ENCODE measurements at places on chromosomes 4 and X. TPM values are rescaled to one million over a fixed set of nuclear protein-coding genes. Genes with fewer than 3 reads are reported as not detected.

The EPHA5 gene
- total RNA-seq, result 0.40 TPM

The PPP2R2C gene
- total RNA-seq, result 31.0 TPM

The CLDN24 gene
- total RNA-seq, result not detected

The CT83 gene
- total RNA-seq, result not detected

The SLC39A8 gene
- 11.4 TPM for total RNA-seq

The MCTS1 gene
- 98.0 TPM for total RNA-seq

The VCX gene
- total RNA-seq, result not detected

The NPY2R gene
- total RNA-seq, result not detected

The NLGN3 gene
- 0.97 TPM for total RNA-seq

The PAGE2 gene
- not detected for total RNA-seq

The NSG1 gene
- total RNA-seq, result 8.1 TPM

The PNMA5 gene
- total RNA-seq, result not detected

The ENPEP gene
- 0.01 TPM for total RNA-seq

The ARR3 gene
- not detected for total RNA-seq

The MBTPS2 gene
- total RNA-seq, result 24.9 TPM

The SPANXC gene
- total RNA-seq, result not detected

The FRMD7 gene
- not detected for total RNA-seq

The ARMCX1 gene
- total RNA-seq, result 0.48 TPM

The XPNPEP2 gene
- not detected for total RNA-seq

The COX7B2 gene
- total RNA-seq, result not detected

The NAA11 gene
- not detected for total RNA-seq

The DCAF4L1 gene
- total RNA-seq, result 0.14 TPM

The CCKAR gene
- total RNA-seq, result not detected

The TMEM150C gene
- 0.77 TPM for total RNA-seq

The MAGEC2 gene
- not detected for total RNA-seq

The SLC2A9 gene
- 0.31 TPM for total RNA-seq

The MAGEA12 gene
- 0.15 TPM for total RNA-seq

The SFRP2 gene
- 0.05 TPM for total RNA-seq

The GAGE12C gene
- total RNA-seq, result not detected

The TCEAL2 gene
- total RNA-seq, result not detected

The KDR gene
- 0.10 TPM for total RNA-seq

The KLHL34 gene
- total RNA-seq, result not detected

The MAGEA2B gene
- total RNA-seq, result not detected

The TREX2 gene
- total RNA-seq, result 1.8 TPM

The CSAG2 gene
- total RNA-seq, result not detected

The RAB41 gene
- total RNA-seq, result not detected

The COL4A5 gene
- total RNA-seq, result 11.8 TPM

The GAGE12H gene
- not detected for total RNA-seq

The WDFY3 gene
- 8.3 TPM for total RNA-seq

The SSX1 gene
- not detected for total RNA-seq
